ENCODE measurements at places on chromosomes 7 and 10.

GRCh38 chr7:28626624-28627262 is 214.4 kb downstream of the CREB5 start:
- no peak for DNase-seq

GRCh38 chr10:130003787-130004613 is 39.9 kb upstream of the EBF3 start:
- DNase-seq = no peak

GRCh38 chr7:112853422-112853821 is 63.2 kb upstream of the TMEM168 start:
- no peak for DNase-seq

DNA sequence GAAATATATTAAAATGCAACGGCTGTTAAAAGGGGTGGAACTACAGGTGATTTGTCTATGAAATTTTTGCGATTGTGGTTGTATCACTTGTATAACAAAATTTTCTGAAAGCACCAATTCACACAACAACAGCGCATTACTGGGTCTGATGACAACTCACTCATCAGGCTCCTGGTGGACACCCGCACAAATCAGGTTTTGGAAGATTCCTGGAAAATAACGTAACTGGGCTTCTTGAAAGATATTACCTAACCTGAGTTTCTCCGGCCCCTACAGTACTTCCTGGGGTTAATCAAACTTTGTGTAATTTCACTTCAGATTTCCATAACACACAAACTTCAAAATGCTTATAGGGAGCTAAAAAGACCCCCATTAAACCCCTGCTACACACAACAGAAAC is 7.6 kb downstream of the SNX8 start:
- DNase-seq = no peak

GRCh38 chr7:137717811-137718271 is 128.9 kb downstream of the DGKI start:
- DNase-seq = no peak

Data from activated T-helper 1 cell treated with anti-CD3 and anti-CD28 coated beads, Interleukin-2, amount 50 U/mL, for 16 hours (primary cell).